Breast epithelium (tissue), 4 donors: ENCODE measurements at places on chromosomes 6 and 20. TPM values are rescaled to one million over a fixed set of nuclear protein-coding genes. Genes with fewer than 3 reads are reported as not detected.

GRCh38 chr6:104595311-104595820, 264.4 kb downstream of the HACE1 start:
- H3K4me3 ChIP-seq = no peak overlapping the region
- no peaks in the 10 kb centered on the region for H3K4me1 ChIP-seq
- no peaks in the 10 kb centered on the region for H3K27me3 ChIP-seq

GRCh38 chr20:14505476-14505875, 168.1 kb upstream of the FLRT3 start:
- no peaks in the 10 kb centered on the region for H3K36me3 ChIP-seq
- H3K27me3 ChIP-seq = no peaks in the 10 kb centered on the region
- DNase-seq = no peak

- no peaks in the 10 kb centered on the region for H3K36me3 ChIP-seq
- no peak overlapping the region for H3K4me3 ChIP-seq
- H3K27ac ChIP-seq = no peak overlapping the region
- H3K4me1 ChIP-seq = no peaks in the 10 kb centered on the region
- no peak for DNase-seq
Measured at GRCh38 chr6:167245591-167245990, 45.5 kb upstream of the UNC93A start.

DNA sequence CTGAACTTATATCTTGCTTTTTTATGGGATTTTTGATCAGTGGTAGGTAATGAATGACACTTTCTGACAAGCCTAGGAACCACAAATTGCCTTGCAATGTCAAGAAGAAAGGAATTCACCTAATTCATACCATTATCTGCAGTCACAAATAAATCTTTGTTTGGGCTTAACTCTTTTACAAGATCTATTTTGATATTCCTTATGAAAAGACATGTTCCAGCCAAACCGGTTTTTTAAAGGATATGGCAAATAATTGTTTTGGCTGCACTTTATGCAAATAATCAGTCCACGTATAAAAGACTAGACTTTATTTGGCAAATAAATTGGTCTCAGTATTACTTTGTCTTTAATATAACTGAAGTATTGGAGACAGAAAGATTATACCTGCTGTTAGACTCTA, 771.7 kb upstream of the ADGRB3 start:
- no peak overlapping the region for H3K4me3 ChIP-seq
- no peaks in the 10 kb centered on the region for H3K36me3 ChIP-seq
- no peaks in the 10 kb centered on the region for H3K4me1 ChIP-seq
- no peak for DNase-seq
- no peak overlapping the region for H3K27ac ChIP-seq
- no peaks in the 10 kb centered on the region for H3K27me3 ChIP-seq

The PRKN gene
- total RNA-seq = 19.0 TPM

The MYB gene
- total RNA-seq = 61.9 TPM

DNA sequence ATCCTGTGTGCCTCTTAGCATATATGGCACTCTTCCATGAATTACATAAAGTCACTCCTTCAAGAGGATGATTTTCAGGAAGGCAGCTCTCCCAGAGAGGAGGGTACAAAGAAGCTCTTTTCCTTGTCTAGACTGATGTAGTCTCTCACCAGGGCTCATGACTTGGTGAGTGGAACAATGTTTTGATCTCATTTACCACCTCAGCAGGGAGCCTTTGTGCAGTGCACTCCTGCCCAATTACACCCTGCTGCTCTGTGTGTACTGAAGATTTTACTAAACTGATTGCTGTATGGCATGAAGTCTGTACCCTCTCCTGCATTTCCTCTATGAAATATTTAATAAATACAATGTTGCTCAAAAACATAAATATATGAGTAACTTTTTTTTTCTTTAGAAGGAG, 598.3 kb upstream of the HS3ST5 start:
- H3K27me3 ChIP-seq = no peaks in the 10 kb centered on the region
- H3K4me3 ChIP-seq = no peak overlapping the region
- no peak for DNase-seq

GRCh38 chr6:111909238-111909637, 36.0 kb upstream of the FYN start:
- H3K4me1 ChIP-seq = no peaks in the 10 kb centered on the region
- H3K4me3 ChIP-seq = no peak overlapping the region
- no peak for DNase-seq
- no peak overlapping the region for H3K27ac ChIP-seq
- no peaks in the 10 kb centered on the region for H3K36me3 ChIP-seq
- no peaks in the 10 kb centered on the region for H3K27me3 ChIP-seq

- no peak overlapping the region for H3K27ac ChIP-seq
- H3K4me1 ChIP-seq = no peaks in the 10 kb centered on the region
- no peaks in the 10 kb centered on the region for H3K27me3 ChIP-seq
- no peak for DNase-seq
- no peaks in the 10 kb centered on the region for H3K36me3 ChIP-seq
Measured at GRCh38 chr6:166777096-166777630, 150.1 kb upstream of the RPS6KA2 start.

DNA sequence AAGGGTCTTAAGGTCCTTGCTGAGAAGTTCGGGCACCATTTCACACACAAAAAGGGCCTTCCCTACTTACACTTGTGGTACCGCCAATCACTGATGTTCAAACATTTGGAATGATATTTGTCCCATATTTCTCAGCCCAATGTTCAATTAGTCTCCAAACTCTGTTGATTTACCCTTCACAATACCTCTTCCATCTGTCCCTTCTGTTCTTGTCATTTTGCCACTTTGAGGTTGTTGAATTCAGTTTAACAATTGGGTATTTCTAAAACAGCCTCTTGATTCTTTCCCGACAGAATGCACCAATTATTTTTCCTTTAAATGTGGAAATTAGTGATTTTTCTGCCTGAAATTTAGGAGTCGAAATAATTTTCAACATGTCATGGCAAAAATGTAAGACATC, 46.2 kb downstream of the NOX3 start:
- no peaks in the 10 kb centered on the region for H3K4me1 ChIP-seq
- H3K4me3 ChIP-seq = no peak overlapping the region
- no peaks in the 10 kb centered on the region for H3K27me3 ChIP-seq
- DNase-seq = no peak
- no peaks in the 10 kb centered on the region for H3K36me3 ChIP-seq
- H3K27ac ChIP-seq = no peak overlapping the region

DNA sequence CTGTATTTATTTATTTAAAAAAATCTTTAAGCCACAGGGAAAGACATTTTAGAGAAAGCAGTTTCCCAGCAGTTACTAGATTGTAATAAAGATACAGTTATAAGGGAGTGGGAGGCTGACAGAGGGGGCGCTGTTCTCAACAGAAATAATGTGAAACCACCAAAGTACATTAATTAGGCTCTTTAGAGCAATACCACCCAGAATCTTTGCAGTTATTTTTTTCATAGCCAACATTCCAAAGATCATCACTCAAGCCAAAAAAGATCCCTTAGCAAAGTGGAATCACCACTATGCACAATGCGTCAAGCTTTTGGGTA, 331.3 kb upstream of the DEFB112 start:
- DNase-seq = no peak
- no peaks in the 10 kb centered on the region for H3K27me3 ChIP-seq
- H3K27ac ChIP-seq = no peak overlapping the region
- no peaks in the 10 kb centered on the region for H3K4me1 ChIP-seq
- no peak overlapping the region for H3K4me3 ChIP-seq
- H3K36me3 ChIP-seq = no peaks in the 10 kb centered on the region

DNA sequence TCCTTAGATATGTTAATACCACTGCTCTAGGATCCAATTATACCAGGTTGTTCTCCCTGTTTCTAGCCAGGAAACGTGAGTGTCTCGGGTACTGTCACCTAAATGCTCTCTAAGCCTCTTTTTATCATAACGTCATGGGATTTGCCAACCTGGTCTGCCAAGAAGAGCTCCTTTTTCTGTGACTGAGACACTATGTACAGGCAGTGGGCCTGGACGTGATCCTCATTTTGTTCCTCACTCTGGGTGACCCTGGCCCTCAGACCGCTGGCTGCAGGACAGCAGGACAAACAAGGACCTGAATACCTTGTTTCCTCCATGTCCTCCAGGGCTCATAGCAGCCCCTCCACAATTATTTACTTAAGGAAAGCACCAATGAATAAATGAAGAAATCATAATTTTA, 69.1 kb downstream of the CD164 start:
- H3K27ac ChIP-seq = no peak overlapping the region
- no peak for DNase-seq
- no peaks in the 10 kb centered on the region for H3K36me3 ChIP-seq
- H3K27me3 ChIP-seq = no peaks in the 10 kb centered on the region
- H3K4me3 ChIP-seq = no peak overlapping the region

DNA sequence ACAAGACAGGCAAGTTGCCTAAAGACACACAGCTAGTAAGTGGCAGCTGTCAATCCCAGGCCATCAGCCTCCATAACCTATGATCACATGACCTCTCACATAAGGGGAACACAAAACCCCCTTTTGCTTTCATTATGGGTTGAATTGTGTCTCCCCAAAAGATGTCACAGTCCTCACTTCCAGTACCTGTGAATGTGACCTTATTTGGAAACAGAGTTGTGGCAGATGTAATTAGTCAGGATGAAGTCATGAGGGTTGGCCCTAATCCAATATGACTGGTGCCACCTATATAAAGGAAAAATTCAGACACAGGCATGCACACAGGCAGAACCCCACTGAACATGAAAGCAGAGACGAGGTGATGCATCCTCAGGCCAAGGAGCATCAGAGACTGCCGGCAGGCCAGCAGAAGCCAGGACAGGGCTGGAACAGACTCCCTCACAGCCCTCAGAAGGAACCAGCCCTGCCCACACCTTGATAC, 33.6 kb downstream of the GFOD1 start:
- H3K4me1 ChIP-seq = peaks cover 9% of the 10 kb centered on the region
- no peak overlapping the region for H3K4me3 ChIP-seq
- H3K27ac ChIP-seq = no peak overlapping the region
- no peaks in the 10 kb centered on the region for H3K36me3 ChIP-seq
- no peak for DNase-seq

GRCh38 chr6:117908246-117909068, 1.4 kb downstream of the SLC35F1 start:
- H3K4me1 ChIP-seq = no peaks in the 10 kb centered on the region
- no peaks in the 10 kb centered on the region for H3K36me3 ChIP-seq
- peak overlapping the region; percentile 47 for H3K4me3 ChIP-seq
- DNase-seq = no peak

- H3K4me3 ChIP-seq = peak overlapping the region; percentile 48
- H3K27ac ChIP-seq = no peak overlapping the region
Measured at GRCh38 chr6:6588924-6589709, 597 bp downstream of the LY86 start.

GRCh38 chr6:36786055-36786675, 53.1 kb downstream of the CPNE5 start:
- H3K27me3 ChIP-seq = no peaks in the 10 kb centered on the region
- no peak overlapping the region for H3K4me3 ChIP-seq
- H3K36me3 ChIP-seq = no peaks in the 10 kb centered on the region
- no peak overlapping the region for H3K27ac ChIP-seq
- no peaks in the 10 kb centered on the region for H3K4me1 ChIP-seq

The STX16 gene
- total RNA-seq = 76.5 TPM

The BTN1A1 gene
- total RNA-seq = not detected

GRCh38 chr6:163290545-163291274, 123.8 kb upstream of the QKI start:
- no peaks in the 10 kb centered on the region for H3K36me3 ChIP-seq
- H3K4me3 ChIP-seq = no peak overlapping the region
- no peaks in the 10 kb centered on the region for H3K4me1 ChIP-seq
- H3K27ac ChIP-seq = no peak overlapping the region

DNA sequence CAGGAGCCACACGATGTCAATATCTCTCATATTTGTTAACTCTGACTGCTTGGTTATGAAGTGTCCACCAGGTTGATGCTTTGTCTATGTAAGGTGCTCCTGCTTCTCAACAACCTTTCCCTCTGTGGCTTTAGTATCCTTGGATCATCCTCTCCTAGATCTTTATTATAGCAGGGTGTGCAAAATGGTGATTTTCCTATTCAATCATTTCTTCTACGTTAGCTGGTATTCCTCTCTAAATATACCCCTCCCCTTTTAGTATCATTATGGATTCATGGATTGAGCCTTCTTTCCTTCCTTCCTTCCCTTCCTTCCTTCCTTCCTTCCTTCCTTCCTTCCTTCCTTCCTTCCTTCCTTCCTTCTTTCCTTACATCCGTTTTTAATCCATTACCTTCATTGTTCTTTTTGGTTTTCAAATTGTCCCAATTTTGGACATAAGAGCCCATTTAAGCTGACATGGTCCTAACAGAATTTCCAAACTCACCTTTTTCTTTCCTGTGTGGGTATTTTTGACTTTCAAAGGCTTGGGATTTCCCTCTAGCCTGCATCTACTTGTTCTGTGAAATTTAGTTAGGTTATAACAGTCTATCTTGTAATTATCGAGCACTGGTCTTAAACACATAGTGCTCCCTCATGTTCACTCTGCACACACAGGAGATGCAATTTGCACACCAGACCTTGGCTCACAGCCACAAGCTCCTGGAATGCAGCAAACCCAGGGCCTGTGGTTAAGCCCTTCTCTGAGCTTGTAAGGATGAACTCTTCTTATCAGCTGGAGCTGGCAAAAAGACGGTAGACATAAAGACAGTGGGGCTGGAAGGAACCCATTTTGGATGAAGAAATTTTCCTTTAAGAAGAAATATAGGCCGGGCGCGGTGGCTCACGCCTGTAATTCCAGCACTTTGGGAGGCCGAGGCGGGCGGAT, 109.9 kb downstream of the SLC24A3 start:
- H3K4me3 ChIP-seq = no peak overlapping the region
- no peaks in the 10 kb centered on the region for H3K27me3 ChIP-seq
- H3K36me3 ChIP-seq = no peaks in the 10 kb centered on the region
- no peak overlapping the region for H3K27ac ChIP-seq

The FOXS1 gene
- not detected for total RNA-seq

The RIMS1 gene
- total RNA-seq = 1.3 TPM

DNA sequence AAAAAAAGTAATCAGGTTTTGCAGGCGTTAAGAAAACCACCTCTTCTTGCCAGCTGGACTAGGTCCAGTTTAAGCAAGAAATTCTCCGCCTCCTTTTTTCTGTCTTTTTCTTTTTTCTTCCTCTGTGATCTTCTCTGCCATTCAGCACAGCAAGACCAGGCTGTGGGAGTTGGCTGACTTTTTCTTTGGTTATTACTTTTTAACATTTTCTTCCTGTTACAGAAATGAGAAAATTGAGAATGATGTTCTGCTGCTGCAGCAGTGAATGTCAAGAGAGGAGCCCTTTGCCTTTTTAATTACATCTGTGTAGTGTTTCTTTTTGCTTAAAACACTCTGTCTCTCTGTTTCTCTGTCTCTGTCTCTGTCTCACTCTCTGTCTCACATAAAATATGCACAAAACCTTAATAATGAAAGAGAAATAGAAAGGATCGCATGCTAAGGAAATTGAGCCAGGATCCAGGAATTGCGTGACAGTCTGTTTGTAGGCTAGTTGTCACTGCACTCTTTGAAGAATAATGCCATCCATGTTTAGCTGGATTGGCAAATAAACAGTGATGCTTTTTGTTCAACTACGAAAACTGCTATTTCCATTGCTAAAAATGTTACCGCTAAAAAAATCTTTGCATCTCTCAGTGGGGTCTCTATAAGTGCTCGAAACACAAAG, 103.2 kb upstream of the SUPT3H start:
- H3K27me3 ChIP-seq = no peaks in the 10 kb centered on the region
- no peaks in the 10 kb centered on the region for H3K36me3 ChIP-seq
- peaks cover 6% of the 10 kb centered on the region for H3K4me1 ChIP-seq
- H3K27ac ChIP-seq = peak overlapping the region; percentile 49

- H3K27ac ChIP-seq = no peak overlapping the region
- no peak for DNase-seq
- peaks cover 6% of the 10 kb centered on the region for H3K4me1 ChIP-seq
- H3K4me3 ChIP-seq = no peak overlapping the region
- H3K27me3 ChIP-seq = no peaks in the 10 kb centered on the region
Measured at GRCh38 chr20:16537025-16537665, 36.1 kb downstream of the KIF16B start.
